Right atrium auricular region (tissue), 2 donors: ENCODE measurements at places on chromosomes 16 and 17. TPM values are rescaled to one million over a fixed set of nuclear protein-coding genes. Genes with fewer than 3 reads are reported as not detected.

Gene KRTAP17-1
- not detected for total RNA-seq

GRCh38 chr17:64998436-64999190, 57.9 kb downstream of the GNA13 start:
- no peaks in the 10 kb centered on the region for H3K36me3 ChIP-seq
- no peaks in the 10 kb centered on the region for H3K4me1 ChIP-seq
- no peak overlapping the region for H3K4me3 ChIP-seq
- DNase-seq: no peak

DNA sequence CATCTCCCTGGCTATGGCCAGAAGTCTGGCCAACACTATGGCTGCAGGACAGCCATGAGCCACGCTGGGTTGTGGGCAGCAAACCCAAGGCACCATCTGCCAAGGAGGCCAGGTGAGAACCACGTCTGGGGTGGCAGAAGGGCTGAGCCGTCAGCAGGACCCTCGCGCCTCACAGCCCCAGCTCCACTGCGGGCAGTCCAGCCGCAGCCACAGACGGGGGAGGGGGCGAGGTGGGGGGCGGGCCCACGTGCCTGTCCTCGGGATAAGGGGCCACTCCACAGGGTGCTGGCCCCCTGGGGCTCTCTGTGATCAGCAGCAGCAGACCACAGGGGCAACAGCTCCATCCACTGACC, 6.5 kb upstream of the BAIAP2 start:
- no peaks in the 10 kb centered on the region for H3K36me3 ChIP-seq
- H3K27ac ChIP-seq: no peak overlapping the region
- no peak overlapping the region for H3K4me3 ChIP-seq
- DNase-seq: no peak
- peaks cover 3% of the 10 kb centered on the region for H3K27me3 ChIP-seq

GRCh38 chr16:26688105-26688504, 378.6 kb upstream of the C16orf82 start:
- H3K27me3 ChIP-seq: no peaks in the 10 kb centered on the region
- DNase-seq: peak; percentile 34
- no peaks in the 10 kb centered on the region for H3K4me1 ChIP-seq
- H3K27ac ChIP-seq: no peak overlapping the region
- no peak overlapping the region for H3K4me3 ChIP-seq

Gene RCVRN
- total RNA-seq: 0.24 TPM
